ENCODE measurements at places on chromosomes 4 and X. TPM values are rescaled to one million over a fixed set of nuclear protein-coding genes. Genes with fewer than 3 reads are reported as not detected.

The SPANXC gene
- not detected for total RNA-seq

The GAGE12J gene
- not detected for total RNA-seq

The AKAP4 gene
- not detected for total RNA-seq

The SSX2 gene
- total RNA-seq = not detected

The LANCL3 gene
- total RNA-seq = 0.18 TPM

The KLKB1 gene
- not detected for total RNA-seq

The RXFP1 gene
- total RNA-seq = not detected

The TKTL2 gene
- not detected for total RNA-seq

The HPGDS gene
- 1.5 TPM for total RNA-seq

The VCX3B gene
- not detected for total RNA-seq

- no peak for DNase-seq
Measured at GRCh38 chr4:69753686-69754085, 6.7 kb downstream of the SULT1B1 start.

DNA sequence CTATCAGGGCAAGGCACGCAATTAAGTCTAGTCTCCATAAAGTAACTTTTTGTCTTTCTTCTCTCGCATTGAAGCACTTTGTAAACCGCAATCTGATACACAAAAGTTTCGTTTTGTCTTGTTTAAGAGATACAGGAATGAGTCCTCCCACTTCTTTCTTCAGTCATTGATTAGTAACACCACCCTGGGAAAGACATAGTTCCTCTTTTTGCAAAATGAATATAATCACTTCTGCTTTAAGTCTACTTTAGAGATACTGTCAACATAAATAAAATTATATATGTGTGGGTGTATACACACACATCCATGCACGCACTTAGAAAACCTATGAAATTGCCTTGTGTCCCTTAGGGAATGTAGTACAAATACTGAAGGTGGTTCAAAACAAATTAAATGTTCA, 11.7 kb downstream of the COQ2 start:
- DNase-seq = no peak

DNA sequence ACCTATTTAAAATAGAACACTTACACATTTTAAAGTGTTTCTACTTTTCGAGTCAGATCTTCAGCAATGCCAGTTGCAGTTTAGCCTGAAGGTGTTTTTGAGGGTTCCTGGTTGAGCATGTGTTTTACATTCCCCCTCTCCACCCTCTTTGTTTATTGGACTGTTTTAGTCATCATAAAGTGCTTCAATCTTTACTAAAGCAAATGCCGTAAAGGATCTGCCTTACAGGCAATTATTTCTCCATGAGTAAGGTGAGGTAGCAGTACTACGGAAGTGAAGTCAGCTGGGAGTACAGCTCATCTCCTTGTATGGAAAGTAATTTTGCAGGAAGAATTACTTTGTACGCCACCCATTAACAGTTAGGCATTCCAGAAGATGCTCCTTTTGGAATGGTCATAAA, 36.9 kb downstream of the PDLIM5 start:
- DNase-seq = no peak

- no peak for DNase-seq
Measured at GRCh38 chr4:110627977-110628662, 5.2 kb upstream of the PITX2 start.

GRCh38 chrX:867966-868647, 237.5 kb downstream of the SHOX start:
- no peak for DNase-seq

DNA sequence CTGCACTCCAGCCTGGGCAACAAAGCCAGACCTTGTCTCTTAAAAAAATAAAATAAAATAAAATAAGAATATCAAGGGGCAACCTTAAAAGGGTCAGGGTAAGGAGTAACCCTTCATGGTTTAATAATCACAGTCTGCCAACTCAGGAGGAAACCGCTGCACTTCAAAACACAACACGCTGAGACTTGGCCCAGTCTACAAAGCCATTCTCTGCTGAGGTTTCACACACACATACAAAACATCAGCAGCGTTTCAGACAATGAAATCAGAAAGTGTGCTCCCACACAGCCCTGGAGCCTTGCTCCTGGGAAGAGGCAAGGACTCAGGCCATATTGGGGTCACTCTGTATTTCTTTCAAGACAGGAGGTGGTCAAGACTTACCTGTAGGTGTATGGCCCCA, 18.3 kb downstream of the SCARB2 start:
- no peak for DNase-seq

GRCh38 chrX:71510161-71510560, 22.7 kb upstream of the OGT start:
- DNase-seq = no peak

- no peak for DNase-seq
Measured at GRCh38 chr4:53450773-53451172, 73.3 kb downstream of the FIP1L1 start.

GRCh38 chrX:110397339-110397738, 38.7 kb downstream of the RTL9 start:
- DNase-seq = no peak

DNA sequence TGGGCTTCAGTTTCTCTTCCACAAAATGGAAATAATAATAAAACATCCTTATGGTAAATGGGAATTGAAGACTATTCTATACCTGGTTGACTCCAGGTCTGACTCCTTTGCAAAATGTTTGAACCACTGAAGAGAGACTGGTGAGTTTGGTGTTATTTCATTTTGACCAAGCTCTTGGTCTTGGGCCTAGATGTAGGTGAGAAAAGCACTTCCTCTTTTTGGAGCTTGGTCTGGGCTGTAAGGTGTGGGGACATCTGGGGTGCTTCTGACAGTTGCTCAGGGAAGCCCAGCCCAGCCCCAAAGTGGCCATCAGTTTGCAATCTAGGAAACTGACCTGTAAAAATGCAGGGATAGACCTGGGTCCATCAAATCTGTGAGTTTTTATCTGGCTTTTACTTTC, 26.8 kb upstream of the SOD3 start:
- no peak for DNase-seq

DNA sequence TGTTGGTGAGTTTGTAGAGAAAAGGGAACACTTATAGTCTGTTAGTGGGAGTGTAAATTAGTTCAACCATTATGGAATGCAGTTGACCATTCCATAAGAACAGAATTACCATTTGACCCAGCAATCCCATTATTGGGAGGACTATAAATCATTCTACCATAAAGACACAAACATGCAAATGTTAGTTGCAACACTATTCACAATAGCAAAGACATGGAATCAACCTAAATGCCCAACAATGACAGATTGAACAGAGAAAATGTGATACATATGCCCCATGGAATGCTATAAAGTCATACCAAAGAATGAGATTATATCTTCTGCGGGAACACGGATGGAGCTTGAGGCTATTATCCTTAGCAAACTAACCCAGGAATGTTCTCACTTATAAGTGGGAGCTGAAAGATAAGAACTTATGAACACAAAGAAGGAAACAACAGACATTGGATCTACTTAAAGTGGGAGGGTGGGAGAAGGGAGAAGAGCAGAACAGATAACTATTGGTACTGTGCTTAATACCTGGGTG, 1819.2 kb upstream of the ADGRL3 start:
- no peak for DNase-seq

DNA sequence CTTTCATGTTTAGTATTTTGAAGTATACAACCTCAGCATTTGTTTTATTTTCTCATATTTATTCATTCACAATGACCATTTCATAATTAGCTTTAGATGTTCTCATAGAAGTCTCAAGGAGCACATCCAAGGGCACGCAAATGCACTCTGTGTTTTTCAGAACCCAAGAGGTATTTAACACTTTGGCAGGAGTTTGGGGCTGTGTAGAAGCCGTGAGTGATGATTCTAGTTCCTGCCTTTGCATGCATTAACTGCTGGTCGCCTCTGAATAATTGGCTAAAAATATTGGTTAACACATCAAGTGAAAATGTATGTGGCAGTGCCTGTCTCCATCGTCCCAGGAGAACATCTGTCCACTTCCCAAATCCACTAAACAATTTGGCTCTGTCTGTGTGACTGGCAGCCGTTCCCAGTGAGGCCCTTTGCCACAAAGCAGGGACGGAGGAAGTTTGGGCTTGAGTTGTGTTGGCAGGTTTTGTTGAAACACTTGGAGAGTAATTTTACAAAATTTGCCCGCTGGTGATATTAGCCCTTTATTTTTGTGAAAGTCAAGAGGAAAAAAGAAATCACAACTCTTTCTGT, 730.7 kb upstream of the SLIT2 start:
- no peak for DNase-seq

- no peak for DNase-seq
Measured at GRCh38 chr4:7153711-7154110, 38.6 kb upstream of the SORCS2 start.

DNA sequence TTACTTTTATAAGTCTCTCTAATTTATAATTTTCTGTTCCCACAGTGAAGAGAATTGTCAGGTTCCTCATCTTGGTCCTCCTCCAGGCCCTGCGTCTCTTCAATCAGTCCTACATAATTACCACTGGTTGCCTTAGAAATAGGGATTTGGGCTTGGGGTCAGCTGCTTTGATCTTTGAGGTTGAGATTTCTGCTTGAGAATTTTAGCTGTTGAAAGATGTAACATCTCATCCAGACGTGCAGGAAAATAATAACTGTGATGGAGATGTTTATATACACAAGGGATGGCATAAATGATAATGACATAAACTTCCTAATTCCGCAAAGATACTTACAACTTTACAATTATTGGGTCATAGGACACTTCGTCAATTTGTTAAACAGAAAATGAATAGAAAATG, 30.3 kb downstream of the AADAT start:
- no peak for DNase-seq
